ENCODE measurements at places on chromosomes 12 and 14.
A peak's percentile ranks its signal among the peaks of the same experiment; 100 is the strongest.

DNA sequence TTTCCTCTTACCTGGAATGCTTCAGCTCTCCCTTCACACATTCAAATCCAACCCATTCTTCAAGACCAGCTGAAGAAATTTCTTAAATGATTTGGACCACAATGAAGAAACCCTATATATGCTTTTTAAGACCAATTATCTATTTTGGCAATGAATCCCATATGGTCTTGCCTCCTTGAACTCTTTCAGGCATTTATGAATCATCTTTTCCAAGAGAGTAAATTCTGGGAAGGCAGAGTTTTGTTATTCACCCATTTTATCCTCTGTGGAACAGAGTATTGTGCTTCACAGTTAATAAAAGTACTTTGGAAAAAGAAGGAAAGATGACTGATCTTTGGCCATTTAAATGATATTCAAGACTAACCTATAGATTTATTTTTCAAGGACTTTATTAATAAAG is 14.0 kb downstream of the GIT2 start:
- DNase-seq: peak; percentile 45

- DNase-seq: no peak
Measured at GRCh38 chr12:100215209-100215608, 14.6 kb downstream of the ACTR6 start.

DNA sequence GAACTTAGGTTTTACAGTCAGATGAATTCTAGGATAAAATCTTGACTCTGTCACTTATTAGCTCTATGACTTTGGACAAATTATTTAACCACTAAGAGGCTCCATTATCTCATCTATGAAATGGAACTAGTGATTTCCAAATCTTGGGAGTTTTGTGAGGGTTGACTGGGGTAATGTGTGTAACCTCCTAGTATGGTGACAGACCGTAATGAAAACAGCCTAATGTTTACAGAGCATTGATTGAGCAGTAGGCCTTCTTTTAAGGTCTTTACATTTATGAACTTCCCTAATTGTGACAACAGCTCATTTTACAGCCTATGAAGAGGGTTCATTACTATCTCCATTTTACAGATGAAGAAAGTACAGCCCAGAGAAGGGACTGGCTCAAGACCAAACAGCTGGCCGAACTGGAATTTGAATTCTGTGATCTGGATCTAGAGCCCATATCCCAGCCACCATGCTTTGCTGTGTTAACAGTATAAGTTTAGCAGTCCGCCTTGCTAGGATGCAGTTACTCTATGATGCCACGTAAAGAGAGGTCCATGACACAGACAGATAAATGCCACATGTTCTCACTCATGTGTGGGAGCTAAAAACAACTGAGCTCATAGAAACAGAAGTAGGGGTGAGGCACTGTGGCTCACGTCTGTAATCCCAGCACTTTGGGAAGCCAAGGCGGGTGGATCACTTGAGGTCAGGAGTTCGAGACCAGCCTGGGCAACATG is 9.1 kb upstream of the FBXL14 start:
- DNase-seq: no peak

GRCh38 chr14:45970621-45971020 is 681.0 kb downstream of the RPL10L start:
- no peak for DNase-seq

DNA sequence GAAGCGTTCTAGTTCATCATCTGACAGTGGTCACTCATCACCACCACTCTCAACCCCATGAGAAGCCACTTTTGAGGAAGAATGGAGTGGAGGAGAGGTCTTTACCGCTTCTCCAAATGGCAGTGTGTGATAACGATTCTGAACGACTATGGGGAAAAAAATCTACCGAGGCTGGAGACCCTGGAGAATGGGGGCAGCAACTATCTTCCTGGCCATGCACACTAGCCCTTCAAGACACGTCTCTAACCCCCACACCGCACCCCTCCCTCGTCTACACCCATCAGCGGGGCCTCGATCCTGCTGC is 365 bp downstream of the ING4 start:
- DNase-seq: no peak

DNA sequence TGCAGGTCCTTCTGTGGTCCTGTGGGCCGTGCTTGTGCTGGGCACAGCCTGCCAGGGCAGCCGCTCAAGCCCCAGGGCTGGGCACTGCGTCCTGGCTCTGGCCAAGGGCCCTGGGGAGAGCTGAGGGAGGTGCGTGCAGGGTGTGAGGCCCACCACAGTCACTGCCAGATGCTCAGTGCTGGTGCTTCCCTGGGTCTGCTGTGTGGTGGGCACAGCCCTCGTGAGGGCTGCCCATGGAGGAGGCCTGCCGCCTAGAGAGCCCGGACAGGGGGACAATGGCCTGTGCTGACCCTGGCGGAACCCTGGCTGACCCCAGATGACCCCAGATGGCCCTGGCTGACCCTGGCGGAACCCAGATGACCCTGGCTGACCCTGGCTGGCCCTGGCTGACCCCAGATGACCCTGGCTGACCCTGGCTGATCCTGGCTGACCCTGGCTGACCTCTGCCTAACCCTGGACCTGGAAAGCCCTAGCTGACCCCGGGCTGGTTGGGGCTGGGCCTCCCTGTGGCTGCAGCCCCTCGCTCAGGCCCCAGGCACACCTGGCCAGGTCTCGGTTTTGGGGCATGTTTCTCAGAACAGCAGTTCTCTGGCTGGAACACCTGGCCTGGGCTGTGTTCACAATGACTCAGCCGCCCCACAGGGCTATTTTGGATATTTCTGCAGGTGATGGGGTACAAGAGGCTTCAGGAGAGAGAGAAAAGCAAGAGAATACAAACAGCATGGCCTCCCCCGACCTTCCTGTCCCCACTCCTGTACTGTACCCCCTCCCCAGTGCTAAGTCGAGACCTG is 55.4 kb downstream of the TMEM121 start:
- no peak for DNase-seq

DNA sequence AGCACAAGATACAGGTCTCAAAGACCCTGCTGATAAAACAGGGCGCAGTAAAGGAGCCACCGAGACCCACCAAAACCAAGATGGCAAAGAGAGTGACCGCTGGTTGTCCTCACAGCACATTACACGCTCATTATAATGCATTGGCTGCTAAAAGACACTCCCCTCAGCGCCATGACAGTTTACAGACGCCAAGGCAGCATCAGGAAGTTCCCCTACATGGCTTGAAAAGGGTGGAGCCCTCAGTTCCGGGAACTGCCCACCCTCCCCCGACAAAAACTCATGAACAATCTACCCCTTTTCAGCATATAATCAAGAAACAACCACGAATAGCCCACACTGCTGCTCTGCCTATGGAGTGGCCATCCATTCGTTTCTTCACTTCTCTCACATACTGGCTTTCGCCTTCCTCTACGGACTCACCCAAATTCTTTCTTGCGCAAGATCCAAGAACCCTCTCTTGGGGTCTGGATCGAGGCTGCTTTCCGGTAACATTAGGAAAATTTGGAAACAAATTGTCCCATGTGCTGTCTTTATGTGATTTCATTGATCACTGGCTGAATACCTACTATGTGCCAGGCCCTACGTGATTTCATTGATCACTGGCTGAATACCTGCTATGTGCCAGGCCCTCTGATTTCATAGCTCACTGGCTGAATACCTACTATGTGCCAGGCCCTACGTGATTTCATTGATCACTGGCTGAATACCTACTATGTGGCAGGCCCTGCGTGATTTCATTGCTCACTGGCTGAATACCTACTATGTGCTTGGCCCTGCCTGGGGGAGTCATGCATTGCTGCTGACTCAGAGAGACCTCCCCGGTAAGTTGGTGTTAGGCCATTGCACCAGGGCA is 126.4 kb downstream of the PIWIL1 start:
- no peak for DNase-seq

- DNase-seq: no peak
Measured at GRCh38 chr12:109833307-109834189, at the start of gene TRPV4. Gene TRPV4, minus strand, starts transcription at chr12:109833398. Its CDS starts 18,602 bp downstream, at chr12:109814796.

DNA sequence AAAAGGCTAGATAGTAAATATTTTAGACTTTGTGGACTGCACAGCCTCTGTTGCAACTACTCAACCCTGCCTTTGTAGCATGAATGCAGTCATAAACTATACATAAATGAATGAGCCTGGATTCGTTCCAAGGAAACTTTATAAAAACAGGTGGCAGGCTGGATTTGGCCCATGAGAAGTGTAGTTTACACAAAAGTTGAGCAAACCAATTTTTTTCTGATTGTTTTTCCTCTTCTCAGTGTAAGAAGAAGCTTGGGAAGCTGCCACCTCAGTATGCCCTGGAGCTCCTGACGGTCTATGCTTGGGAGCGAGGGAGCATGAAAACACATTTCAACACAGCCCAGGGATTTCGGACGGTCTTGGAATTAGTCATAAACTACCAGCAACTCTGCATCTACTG is 9.5 kb downstream of the OAS1 start:
- DNase-seq: no peak

GRCh38 chr12:95322326-95322725 is 104.7 kb downstream of the VEZT start:
- no peak for DNase-seq

DNA sequence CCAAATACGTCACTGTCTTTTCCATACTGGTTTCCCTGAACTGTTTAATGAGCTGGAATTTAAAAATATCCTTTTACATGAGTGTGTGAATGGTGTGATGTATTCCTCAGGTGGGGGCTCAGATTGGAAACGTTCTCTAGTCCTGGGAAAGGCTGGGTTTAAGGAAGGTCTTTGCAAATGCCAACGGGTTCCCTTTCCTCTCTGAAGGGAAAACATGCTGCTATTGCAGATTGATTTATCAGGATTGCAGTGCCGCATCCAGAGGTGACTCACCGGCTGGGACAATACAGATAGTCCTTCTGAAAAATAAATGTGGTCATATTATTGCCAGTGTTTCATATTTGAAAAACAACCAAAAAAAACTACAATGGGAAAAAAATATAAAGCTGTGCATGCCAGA is 193.1 kb upstream of the FLRT2 start:
- no peak for DNase-seq

DNA sequence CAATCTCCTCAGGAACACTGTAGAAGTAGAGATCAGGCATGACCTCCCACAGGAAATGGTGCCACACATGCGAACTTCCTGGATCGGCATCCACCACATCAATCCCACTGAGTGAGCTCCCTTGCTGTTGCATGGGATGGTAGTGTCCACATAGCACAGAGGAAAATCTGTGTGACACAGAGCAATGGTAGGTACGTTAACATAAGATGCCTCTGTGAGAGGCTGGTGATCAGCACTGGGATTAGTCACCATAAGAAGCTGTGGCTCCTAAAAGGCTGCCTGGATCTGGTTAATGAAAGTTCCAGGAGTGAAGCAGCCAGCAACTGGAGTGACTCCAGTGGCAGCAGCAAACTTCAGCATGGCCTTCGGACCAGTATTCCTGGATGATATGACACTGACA is 21.8 kb downstream of the WDHD1 start:
- DNase-seq: peak; percentile 31
